Posterior vena cava (tissue), 2 donors: ENCODE measurements at places on chromosomes 5 and 9. TPM values are rescaled to one million over a fixed set of nuclear protein-coding genes. Genes with fewer than 3 reads are reported as not detected.

Gene PIP5K1B
- 2.6 TPM for total RNA-seq

Gene FRRS1L
- total RNA-seq, result 0.97 TPM

Gene PCDHGA10
- total RNA-seq, result 6.6 TPM

Gene PDE4D
- total RNA-seq, result 106 TPM

Gene RAB3C
- 11.7 TPM for total RNA-seq

- DNase-seq, result no peak
Observed at GRCh38 chr5:96595300-96596090, 66.7 kb upstream of the CAST start.

- DNase-seq, result no peak
Observed at GRCh38 chr5:5315068-5315980, 107.2 kb upstream of the ICE1 start.

GRCh38 chr9:16884952-16885513 is 14.6 kb upstream of the BNC2 start:
- no peak for DNase-seq

DNA sequence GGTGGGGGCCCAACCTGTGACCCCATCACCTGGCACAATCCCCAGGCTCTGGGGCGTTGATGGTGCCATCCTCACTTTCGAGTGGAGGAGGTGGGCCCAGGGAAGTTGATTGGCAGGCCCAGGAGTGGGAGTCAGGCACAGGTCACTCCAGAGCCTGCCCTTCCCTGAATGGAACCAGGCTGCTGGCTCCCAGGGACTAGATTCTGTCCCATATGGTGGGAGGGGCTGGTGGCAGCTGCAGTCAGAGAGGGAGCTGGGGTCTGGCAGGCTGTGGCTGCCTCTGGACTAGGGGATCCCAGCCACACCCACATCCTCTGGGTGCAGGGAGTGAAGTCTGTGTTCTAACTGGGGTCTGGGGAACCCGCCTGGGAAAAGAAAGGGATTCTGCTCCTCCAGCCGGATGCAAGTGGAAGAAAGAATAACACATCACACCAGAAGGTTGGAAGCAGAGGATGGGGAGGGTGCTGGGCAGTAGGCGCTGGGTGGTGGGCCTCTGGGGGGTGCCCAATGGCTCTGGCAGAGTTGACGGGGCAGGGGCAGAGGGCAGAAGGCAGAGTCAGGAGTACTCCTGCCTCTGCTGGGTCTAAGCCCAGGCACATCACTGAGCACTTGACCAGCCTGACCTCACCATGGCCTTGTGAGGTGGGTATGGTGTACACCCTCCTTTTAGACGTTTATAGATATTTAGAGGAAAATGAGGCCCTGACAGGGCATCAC is 25.8 kb downstream of the CEL start:
- no peak for DNase-seq

GRCh38 chr5:44367203-44367602 is 22.0 kb downstream of the FGF10 start:
- no peak for DNase-seq

GRCh38 chr9:5389109-5389732 is 48.5 kb downstream of the PLGRKT start:
- DNase-seq, result no peak

DNA sequence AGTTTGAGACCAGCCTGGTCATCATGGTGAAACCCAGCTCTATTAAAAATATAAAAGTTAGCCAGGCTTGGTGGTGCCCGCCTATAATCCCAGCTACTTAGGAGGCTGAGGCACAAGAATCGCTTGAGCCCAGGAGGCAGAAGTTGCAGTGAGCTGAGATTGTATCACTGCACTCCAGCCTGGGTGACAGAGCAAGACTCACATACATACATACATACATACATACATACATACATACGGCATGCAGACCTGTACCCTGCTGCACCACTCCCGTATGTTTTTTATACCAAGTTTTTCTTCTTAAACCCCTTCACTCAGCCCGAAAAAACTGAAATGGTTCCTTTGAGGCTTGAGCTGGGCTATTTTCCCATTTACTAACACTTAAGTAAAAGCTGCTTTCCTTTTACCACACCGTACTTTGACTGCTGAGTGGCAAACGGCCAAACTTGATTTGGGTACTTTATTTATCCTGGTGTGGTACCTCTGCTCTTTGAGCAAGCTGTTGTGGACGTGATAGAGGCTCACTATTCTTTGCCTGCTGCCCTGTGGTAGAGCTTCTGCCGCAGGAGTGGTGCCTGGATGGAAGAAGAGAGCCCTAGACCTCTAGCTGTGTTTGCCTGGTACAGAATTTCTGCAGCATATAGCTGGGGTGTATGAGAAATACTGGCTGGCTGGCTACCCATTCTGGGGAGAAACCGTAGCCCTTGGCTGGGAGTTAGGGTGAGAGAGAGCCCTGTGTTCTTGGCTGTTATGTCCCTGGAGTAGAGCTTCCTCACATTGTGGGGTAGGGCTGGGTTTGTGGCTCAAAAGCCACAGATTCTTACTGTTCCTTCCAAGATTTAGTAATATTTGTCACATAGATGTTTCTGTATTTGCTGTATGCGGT is 19.4 kb downstream of the IPO11 start:
- no peak for DNase-seq

DNA sequence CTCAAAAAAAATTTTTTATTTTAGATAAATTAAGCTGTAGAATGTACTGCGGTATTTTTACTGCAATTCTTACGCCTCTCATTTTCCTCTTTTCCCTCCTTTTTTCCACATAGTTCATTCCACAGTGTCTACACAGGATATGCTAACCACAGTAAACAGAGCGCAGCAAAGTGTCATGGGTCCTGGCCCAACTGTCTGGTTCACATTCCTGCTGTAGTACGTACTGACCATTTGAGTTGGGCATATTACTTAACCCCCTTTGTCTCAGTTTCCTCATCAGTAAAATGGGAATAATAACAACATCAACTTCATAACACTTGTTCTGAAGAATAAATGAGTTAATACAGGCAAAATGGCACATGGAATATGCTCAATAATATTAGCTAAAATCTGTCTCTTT is 41.6 kb downstream of the SLC44A1 start:
- DNase-seq, result no peak

DNA sequence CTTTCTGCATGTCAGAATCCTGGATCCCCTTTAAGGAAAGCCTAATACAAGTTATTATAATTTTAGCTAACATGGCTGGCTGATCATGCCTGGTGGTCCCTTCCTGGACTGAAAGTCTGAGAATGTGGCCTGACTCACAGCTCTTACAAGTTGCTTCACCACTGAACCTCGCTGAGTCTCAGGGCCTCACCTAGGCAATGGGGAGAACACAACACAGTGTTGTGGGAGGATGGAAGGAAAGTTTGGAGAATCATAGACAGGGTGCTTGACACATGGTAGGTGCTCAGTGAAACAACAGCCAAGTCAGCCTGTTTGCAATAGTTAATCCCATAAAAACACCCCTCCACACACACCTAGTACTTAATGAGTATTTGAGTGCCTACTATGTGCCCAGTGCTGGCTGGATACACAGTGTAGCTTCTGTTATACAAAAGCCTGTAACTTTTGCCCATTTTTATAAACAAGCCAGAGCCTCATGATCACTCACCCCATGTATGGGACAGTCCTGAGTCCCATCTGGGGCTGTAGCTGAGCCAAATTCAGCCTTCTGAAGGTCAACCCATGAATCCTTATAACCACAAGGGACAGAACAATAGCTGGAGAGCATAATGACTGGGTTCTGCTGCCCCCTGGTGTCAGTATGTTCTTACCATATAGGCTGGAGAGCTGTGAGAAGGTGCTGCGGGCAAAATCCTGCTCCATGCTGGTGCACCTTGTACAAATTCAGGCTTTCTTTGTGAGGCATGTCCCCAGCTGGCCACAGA is 3.9 kb downstream of the ACSL6 start:
- peak; percentile 86 for DNase-seq

- DNase-seq, result no peak
Observed at GRCh38 chr5:141677415-141677814, 4.6 kb downstream of the ARAP3 start.

DNA sequence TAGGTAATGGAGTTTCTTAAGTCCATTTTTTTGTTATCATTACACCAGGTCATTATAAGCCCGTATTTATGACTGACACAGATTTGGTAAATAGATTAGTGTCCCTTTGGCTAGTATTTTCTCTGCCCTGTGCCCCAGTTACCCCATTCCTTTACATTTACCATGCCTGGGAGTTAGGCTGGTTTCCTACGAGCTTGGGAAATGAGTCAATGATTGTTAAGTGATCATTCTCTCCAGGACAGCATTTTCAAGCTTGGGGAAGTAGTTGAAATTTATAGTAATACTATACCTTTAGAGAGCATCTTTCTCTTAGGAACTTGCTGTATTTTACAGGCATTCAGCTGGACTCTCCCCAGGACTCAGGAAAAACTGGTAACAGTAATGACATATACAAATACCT is 573.1 kb downstream of the TLE4 start:
- no peak for DNase-seq

GRCh38 chr5:83865579-83865978 is 144.9 kb upstream of the HAPLN1 start:
- no peak for DNase-seq

DNA sequence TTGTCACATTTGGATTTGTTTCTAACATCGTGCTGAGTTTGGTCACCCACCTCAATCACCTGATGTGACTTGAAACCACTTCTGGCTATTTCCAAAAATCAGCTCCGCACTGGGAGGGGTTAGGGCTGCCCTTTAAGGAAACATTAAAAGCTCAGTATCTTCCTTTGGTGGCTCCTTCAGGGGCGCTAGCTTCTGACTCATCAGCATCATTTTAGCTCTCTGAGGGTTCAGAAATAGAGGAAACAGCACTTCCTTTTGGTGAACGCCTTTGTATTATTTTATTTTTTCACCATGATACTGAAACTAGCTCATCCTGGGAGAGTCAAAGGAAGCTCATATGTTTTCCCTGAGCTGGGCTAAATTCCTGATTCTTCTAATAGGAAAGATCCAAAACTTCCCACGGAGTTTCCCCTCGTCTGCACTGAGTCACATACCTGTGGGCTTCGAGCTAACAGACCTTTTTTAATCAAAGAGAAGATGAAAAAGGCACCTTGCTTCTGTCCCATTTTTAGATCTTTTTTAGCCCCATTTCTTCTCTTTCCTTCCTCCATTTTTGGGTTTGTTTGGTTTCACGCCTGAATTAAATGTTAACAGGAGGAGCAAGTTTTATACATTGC is 48.2 kb downstream of the ROPN1L start:
- DNase-seq, result no peak

- no peak for DNase-seq
Observed at GRCh38 chr5:144108131-144108530, 62.3 kb downstream of the YIPF5 start.

DNA sequence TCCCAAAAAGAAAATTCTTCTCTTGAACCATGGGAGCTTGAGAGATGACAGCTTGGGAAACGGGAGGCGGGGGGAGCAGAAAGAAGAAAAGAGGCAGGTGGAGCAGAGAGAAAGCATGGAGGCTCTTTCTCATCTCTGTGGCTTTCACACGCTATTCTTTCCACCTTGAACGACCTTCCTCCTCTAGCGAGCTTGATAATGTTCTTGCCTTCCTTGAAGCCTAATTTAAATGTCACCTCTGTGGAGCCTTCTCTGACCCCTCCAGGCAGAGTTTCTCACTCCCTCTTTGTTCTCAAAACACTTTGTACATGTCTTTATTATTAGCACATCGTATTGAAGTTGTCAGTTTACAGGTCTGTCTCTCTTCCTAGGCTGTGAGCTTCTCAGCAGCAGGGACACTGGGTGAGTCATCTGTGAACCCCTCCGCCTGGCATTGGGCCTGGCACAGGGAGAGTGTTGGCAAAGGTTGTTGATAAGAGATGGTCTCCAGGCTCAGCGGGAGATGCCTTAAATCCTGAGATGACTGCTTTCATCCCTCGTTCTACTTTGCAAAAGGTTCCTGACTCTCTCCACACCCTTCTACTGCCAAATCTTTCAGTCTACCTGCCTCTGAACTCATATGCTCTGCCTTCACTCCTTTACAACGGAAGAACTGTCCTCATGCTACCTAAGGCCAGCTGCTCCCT is 14.1 kb upstream of the STRBP start:
- DNase-seq, result no peak

DNA sequence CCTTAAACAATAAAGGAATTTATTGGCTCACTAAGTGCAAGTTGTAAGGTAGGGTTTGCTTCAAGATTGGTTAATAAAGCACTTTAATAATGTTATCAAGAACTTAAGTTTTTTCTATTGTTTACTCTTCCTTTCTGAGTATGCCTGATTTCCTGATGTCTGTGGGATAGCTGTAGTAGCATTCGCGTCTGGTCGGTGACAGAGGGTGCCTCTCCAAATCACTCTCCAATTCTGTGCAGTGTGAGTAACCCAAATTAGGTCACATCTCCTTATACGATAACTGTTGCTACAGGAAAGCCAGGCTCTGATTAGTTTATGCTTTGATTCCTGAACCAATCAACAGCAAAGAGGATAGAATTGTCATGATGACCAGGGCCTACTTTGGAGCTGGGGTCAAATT is 90.7 kb downstream of the CCDC192 start:
- no peak for DNase-seq
